ENCODE measurements at places on chromosomes 11 and 22.

GRCh38 chr11:88520391-88520790 lies 182.9 kb upstream of the CTSC start:
- no peak for DNase-seq

- DNase-seq: no peak
Observed at GRCh38 chr11:121670805-121671282, 218.1 kb upstream of the SORL1-AS1 start.

- no peak for DNase-seq
Observed at GRCh38 chr11:42762348-42762747, 549.4 kb upstream of the API5 start.

GRCh38 chr11:71322861-71323582 lies 70.6 kb upstream of the SHANK2 start:
- DNase-seq: no peak

GRCh38 chr22:41820447-41820846 lies 12.5 kb upstream of the SREBF2 start:
- DNase-seq: no peak

- no peak for DNase-seq
Observed at GRCh38 chr11:62169935-62170334, 20.1 kb upstream of the SCGB1D1 start.

DNA sequence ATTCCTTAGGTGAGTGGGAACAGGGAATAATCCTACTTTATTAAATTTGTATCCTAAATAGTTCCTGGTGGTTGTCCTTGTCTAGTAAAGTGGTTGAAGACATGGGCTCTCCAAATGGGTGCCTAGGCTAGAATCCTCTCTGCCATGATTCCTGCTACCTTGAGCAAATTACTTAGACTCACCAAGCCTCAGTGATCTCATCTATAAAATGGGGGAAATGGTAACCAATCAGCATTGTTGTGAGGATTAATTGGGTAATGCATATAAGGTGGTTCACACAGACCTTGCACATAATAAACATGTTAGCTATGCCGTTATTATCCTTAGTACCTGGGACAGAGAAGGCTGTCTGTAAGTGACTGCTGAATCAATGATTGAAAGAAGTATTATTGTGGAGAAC lies 109.9 kb downstream of the FAR1 start:
- no peak for DNase-seq

GRCh38 chr11:58621586-58622262 lies 741 bp upstream of the CNTF start:
- no peak for DNase-seq

GRCh38 chr11:75189108-75189507 lies 38.2 kb downstream of the SLCO2B1 start:
- DNase-seq: no peak

DNA sequence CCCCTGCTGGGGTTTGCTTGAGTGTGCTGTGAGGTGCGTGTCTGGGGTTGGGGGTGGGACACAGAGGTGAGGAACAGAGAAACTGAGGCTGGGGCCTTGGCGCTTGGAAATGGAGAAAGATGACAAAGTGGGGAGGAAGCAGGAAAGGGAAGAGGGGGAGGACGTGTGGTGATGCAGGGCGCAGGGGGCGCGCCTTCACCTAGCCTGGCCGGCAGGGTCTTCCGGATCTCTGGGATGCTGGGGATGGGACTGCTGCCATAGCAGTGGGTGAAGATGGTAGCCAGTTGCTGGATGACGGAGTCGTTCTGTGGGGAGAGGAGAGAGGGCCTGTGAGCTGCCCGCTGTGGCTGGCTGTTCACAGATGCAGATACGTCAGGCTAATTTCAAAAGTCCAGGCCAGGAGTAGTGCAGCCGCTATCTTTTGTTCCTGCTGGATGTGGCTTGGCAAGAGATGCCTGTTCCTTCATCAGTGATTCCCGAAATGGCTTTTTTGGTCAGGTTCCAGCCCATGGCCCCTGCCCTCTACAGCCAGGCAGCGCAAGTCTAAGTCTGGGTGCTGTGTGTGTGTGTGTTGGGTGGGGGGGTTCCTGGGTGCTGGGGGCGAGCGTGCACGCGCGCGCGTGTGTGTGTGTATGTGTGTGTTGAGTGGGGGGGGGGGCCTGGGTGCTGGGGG lies 54.8 kb downstream of the NAT10 start:
- DNase-seq: no peak

DNA sequence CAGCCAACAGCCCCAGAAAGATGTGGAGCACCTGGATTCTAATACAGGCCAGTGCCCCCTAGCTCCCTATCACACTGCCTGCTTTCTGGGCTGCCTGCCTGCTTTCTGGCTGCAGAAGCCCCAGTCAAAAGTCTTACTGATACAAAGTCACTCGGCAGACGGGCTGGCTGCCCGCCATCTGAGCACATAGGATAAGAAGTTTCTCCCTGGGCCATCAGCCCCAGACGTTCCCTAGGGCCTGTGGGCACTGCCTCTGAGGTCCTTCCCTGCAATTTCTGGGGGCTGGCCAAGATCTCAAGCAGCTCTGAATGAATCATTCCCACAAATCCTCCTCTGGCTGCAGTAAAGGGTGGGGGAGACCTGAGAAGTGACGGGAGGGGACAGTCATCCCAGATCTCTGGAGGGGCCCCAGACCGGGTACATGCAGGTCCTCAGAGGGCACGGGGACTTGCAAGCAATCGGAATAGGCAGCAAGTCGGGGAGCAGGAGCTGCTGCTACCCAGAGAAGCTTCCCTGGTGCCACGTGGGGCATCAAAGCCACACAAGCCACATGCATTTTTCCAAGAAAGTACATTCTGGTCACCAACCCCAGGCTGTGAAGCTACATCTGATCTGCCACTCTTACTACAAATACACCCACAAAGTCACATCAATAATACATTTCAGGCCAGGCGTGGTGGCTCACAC lies 4.7 kb downstream of the TPST2 start:
- no peak for DNase-seq

GRCh38 chr11:73468590-73469161 lies 92.5 kb downstream of the RELT start:
- no peak for DNase-seq

GRCh38 chr11:109853156-109853776 lies 239.9 kb upstream of the ZC3H12C start:
- DNase-seq: no peak

GRCh38 chr11:9639985-9640384 lies 23.9 kb upstream of the SWAP70 start:
- DNase-seq: no peak

DNA sequence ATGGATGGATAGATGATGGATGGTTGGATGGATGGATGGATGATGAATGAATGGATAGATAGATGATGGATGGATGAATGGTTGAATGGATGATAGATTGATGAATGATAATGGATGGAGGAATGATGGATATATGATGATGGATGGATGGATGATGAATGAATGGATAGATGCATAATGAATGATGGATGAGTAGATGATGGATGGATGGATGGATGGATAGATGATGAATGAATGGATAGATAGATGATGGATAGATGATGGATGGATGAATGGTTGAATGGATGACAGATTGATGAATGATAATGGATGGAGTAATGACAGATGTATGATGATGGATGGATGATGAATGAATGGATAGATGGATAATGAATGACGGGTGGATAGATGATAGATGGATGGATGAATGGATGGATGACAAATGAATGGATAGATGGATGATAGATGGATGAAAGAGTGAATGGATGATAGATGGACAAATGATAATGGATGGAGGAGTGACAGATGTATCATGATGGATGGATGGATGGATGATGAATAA lies 1466.5 kb downstream of the BRD1 start:
- DNase-seq: no peak

- DNase-seq: no peak
Observed at GRCh38 chr11:87368151-87368550, 330.4 kb downstream of the TMEM135 start.

- DNase-seq: no peak
Observed at GRCh38 chr11:48063424-48063978, 83.1 kb downstream of the PTPRJ start.

DNA sequence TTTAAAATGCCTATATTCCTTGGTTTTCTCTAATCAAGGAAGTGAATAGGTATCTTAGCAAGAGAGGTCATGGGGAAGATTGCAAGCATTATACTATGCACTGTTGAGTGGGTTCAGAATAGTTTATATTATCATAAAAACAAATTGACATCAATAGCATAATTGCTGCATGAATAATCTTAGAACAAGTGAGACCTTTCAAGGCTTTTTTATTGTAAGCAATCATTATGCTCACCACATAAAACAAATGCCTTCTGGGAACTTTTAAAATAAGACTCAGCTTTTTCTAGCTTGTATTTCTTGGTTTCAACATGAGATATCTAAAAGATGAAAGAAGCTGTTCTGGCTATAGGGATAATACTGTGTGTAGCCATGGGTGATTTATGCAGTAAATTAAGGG lies 135.6 kb upstream of the ZC3H12C start:
- no peak for DNase-seq

- no peak for DNase-seq
Observed at GRCh38 chr11:73972620-73973449, 9.8 kb downstream of the UCP2 start.

- no peak for DNase-seq
Observed at GRCh38 chr11:61830237-61831105, 2.4 kb downstream of the FADS2 start.

GRCh38 chr22:47392729-47393128 lies 630.3 kb downstream of the TBC1D22A start:
- DNase-seq: no peak

GRCh38 chr11:33785609-33786008 lies 11.3 kb upstream of the FBXO3 start:
- no peak for DNase-seq

DNA sequence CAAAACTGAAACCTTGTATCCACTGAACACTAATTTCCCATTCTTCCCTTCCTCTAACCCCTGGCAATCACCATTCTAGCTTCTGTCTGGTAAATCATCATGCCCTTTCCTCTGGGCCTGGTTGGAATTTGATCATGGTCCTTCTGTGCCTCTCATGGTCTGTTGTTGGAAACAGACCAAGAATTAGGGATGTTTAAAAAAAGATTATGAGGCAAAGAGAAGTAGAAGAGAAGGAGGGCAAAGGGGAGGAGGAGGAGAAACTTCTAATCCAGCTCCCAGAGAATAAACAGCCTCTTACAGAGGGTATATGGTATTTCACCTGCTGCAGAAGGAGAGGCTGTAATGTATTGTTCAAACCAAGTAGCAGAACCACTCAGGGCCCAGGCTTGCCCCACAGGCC lies 10.6 kb downstream of the BCO2 start:
- no peak for DNase-seq

GRCh38 chr11:45917286-45917622 lies 423 bp downstream of the PEX16 start:
- DNase-seq: no peak

- DNase-seq: peak; percentile 33
Observed at GRCh38 chr11:102318469-102318868, 1.2 kb downstream of the BIRC3 start.

- DNase-seq: no peak
Observed at GRCh38 chr11:47552056-47552565, 821 bp downstream of the CELF1 start.

- DNase-seq: no peak
Observed at GRCh38 chr22:22931557-22932270, 44.1 kb downstream of the IGLL5 start.
